Stimulated activated CD4-positive, alpha-beta T cell treated with anti-CD3 and anti-CD28 coated beads, Interleukin-15, amount 100 ng/mL, for 1 hour (primary cell): ENCODE measurements at places on chromosomes 1 and 21.

- DNase-seq, result no peak
Measured at GRCh38 chr1:70084314-70084915, 121.0 kb downstream of the LRRC40 start.

- DNase-seq, result no peak
Measured at GRCh38 chr1:47233186-47233585, 1.2 kb upstream of the TAL1 start.

GRCh38 chr1:115343200-115343737 lies 5.2 kb upstream of the NGF start:
- no peak for DNase-seq

DNA sequence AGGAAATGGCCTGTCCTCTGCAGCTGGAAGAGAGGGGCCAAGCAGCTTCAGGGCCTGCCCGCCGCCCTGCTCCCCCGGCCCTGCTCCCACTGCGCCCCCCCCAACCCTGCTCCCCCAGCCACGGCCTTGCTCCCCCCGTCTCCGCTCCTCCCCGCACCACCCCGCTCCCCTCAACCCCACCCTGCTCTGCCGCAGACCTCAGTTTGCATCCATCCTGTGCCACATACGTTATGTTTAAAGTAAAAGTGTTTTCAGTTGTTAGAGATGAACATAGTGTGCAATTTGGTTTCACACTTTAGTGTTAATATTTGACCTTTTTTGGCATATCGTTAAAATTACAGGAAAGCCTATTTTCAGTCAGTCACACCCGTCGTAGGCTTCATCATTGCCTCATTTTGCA lies 34.1 kb upstream of the DIP2A start:
- DNase-seq, result no peak

DNA sequence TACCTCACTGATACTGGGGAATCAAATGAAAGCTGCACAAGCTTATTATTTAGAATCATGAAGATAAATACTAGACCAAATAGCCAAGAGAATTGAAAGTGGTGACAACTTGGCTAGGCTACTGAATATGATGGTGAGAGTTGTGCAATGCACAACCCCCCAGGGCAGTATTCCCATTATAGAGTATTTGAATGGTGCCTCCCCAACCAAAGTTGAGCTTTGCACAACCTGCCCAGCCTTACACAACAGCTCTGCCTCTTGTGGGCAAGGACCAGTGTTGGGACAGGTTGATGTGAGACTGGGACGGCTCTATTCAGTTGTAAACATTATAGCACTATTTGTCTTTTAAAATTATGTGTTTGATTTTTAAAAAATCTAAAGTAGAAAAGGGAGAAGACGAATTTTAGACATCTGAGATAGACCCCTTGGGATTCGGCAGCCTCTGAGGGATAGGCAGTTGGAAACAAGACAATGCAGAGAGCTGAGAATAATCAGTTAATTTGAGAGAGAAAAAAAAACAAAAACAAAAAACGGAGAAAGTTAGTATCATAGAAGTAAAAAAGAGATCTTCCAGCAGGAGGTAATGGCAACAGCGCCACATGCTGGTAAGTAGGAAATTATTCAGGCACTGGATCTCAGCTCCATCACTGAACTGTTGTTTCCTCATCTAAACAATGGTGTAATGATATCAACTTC lies 91.0 kb upstream of the KCNA3 start:
- no peak for DNase-seq

DNA sequence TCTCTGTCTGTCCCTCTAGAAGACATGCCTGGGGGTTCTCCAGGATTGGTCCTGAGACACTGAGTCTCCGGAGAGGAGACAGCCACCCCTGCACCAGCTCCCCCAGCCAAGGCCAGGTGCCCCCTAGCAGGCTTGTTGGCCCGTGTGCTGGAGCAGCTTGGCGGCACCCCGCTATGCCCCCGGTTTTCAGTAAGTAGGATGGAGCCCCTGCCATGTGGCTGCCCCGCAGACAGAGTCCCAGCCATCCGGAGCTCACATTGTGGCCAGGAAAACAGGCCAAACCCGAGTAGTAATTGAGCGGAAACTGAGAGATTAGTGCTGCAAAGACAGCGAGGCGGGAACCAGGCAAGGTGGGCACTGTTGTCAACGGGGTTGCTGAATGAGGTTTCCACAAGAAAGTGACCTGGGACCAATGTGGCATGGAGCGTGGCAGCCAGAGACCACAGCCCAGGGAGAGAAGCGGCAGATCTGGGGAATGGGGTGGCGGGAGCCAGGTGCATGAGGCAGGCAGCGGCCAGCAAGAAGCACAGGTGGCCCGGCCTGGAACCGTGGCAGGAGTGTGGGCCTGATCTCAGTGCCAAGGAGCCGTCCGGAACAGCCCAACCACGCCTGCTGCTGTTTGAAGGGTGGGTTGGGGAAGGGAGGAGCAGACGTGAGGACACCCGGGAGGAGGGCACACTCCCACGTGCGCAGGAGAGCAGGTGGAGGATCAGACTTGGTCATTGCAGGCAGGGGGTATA lies 137.4 kb upstream of the VAMP3 start:
- DNase-seq, result no peak

DNA sequence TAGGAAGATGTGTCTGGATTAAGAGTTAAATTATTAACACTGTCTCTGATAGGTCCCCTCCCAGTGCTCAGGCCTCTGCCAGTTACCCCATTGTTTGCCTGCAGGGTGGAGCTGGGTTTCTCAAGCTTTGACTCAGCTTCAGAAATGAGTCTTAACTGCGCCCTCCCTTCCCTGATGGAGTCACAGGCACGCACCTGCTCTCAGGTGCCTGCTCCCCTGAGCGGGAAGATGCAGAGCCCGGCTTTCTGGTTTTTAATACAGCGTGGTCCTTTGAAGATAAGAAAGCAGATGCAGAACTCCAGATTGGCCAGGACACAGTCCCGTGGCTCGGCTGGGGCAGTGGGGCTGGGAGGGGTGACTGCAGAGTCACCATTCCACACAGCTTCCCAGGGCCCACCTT lies 3.2 kb upstream of the SPRR4 start:
- no peak for DNase-seq

DNA sequence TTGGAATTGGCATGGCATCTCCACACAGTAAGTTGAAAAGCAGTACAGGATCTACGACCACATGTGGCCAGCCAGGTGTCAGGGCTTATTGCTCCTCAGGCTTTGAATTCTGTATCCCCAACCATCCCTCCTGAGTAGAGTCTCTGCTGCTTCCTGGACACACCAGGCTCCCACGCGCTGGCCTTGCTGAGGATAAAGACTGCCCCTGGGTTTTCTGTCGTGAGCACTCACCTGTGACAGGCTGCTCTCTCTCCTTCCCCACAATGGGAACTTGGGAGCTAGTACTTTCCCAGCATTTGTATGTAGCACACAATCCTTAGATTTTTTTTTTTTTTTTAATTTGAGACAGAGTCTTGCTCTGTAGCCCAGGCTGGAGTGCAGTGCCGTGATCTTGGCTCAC lies 33.6 kb downstream of the PBX1 start:
- DNase-seq, result no peak
